ENCODE measurements at places on chromosomes 13 and 19.

- no peak for DNase-seq
Observed at GRCh38 chr13:28423010-28423409, 71.9 kb downstream of the FLT1 start.

DNA sequence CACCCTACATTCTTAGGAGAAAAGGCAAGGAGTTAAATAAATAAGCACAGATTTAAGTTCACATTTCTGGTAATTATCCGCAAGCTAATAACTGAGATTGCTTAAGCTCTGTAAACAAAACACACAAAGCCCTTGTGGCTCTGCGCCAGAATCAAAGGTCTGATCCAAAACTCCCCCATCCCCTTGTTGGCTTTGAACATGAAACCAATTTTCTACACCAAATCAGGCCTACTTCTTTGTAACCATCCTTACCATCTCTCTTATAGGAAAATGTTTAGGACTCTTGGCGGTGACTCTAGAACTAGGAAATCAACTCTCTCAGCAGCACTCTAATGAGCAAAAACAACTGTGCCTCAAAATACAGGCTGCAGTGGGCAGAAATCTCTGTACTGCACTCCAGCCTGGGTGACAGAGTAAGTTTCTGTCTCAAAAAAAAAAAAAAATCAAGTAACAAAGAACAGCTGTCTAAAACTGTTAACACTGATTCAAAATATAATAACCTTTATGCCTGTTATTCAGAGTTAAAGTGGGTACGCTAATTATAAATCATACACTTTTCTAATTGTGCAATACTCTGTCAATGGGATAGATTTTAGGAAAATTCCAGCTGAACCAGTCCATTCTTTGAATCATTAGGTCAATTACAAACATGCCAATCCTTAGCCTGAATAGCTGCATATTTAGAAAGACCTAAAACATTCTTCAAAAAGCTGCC is 25.8 kb downstream of the ABCC4 start:
- DNase-seq: no peak

DNA sequence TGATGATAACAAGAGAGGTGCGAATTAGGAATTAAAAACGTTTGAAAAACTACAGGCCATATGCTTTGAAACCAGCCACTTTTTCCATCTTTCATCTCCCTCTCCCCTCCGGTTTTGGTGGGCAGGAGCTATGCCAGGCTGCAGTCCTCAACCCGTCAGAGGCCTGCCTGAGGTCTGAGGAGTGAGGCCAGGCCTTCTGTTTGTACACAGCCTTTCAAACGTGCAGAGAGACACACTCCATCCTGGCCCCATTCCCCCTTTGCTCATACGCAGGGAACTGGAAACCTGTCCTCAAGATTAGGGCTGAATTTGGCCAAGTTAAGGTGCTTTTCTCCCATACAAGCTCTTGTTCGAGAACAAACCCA is 74.5 kb downstream of the ZIC5 start:
- DNase-seq: no peak

DNA sequence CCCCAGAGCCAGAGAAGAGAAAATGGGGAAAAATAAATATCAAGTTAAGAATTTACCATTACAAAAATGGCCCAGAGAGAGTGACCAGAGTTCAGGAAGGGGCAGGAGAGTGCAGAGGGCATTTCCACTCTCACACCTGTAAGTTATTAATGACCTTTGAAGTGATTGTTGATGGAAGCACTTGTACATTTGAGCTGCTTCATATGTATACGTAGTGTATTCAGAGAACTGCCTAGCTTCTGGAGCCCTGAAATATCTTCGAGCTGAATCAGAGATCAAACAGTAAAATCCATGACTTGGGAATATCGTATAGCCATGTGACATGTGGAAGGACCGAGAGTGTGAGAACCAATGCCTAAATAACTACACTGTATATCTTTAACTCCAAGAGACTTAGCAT is 49.2 kb upstream of the PCCA start:
- no peak for DNase-seq

GRCh38 chr19:58007285-58007684 is 4.7 kb upstream of the ZNF606 start:
- DNase-seq: no peak

DNA sequence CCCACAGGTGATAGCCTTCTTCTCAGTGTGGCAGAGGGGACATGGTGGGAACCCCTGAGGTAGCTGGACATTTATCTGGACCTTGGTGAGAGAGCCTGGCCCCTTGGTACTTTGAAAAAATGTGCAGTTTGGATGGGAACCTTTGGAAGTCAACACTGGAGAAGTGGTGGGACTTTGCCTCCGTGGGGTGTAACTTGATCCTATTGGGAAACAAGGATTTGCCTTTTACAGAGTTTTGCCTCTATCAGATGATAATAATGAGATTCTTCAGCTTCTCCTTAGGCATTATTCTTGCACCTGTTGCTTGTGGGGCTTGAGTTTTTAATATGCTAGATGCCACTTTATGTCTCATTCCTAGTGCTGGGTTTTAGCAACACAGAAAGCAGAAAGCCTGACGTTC is 99.0 kb downstream of the ERCC5 start:
- DNase-seq: no peak

GRCh38 chr19:2409352-2409912 is 18.0 kb downstream of the TIMM13 start:
- no peak for DNase-seq

DNA sequence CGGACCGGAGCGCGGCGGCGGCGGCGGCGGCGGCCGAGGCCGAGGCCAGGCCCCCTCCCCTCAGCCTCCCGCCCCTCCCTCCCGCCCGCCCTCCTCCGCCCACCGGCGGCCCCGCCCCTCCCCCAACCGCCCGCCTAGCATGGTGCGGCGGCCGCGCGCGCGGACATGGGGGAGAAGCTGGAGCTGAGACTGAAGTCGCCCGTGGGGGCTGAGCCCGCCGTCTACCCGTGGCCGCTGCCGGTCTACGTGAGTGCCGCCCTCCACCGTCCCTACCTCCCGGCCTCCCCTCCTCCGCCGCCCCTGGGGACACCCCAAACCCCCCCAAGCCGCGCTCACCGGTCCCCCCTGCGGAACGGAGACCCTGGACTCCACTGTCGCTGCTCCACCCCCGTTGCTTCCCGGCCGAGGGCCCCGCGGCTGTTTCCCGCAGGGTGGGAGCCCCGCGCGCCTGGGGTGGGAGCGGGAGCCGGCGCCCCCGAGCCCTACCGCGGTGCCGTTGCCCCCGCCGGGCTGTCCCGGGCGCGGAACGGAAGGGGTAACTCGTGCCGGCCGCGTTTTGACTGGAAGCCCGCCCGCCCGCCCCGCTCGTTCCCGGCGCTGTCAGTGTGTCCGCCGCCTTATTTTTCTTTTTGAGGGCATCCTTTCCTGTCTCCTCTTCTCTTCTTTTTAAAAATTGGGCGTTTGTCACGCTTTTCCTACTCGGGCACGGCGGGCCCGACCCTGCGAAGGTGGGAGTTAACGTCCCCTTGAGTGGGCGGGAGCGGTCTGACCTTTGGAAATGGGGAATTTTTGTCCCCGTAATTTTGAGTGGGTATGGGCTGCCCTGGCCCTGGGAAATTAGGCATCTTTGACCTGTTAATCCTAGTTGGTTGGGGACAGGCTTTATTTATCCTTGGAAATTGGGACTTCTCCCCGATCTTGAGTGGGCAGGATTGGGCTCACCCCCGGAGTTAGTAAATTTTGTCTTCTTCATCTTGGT is 576 bp downstream of the DOT1L start:
- DNase-seq: peak; percentile 20

DNA sequence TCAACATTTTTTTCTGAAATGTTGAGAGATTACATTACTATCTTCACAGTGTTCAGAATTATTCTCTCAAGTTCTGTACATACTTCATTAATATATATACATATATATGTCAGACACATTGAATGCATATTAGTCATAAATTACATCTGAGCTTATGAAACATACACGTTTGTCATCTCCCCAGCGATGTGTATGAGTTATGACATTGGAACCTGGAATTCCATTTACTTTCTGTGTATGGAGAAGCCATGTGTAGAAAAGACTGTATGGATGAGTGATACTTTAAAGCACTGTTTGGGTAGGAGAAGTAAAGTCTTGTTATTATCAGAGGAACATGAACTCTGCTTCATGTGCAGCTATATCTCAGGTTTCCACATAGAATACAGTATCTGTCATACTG is 167.2 kb downstream of the FGF14 start:
- DNase-seq: no peak

Measured in kidney tubule cell (primary cell).